ENCODE measurements at places on chromosomes 11 and 22. TPM values are rescaled to one million over a fixed set of nuclear protein-coding genes. Genes with fewer than 3 reads are reported as not detected.

GRCh38 chr11:20221566-20221965 lies 61.3 kb upstream of the DBX1 start:
- no peak for DNase-seq

- no peak for DNase-seq
These were observed 652.3 kb downstream of the ETS1 start for GRCh38 chr11:127935081-127935480.

GRCh38 chr22:27483095-27483785 lies 318.3 kb downstream of the MN1 start:
- DNase-seq: no peak

Gene RAG2
- not detected for total RNA-seq

Gene LRRC56
- 3.4 TPM for total RNA-seq

Gene C11orf24
- total RNA-seq: 50.5 TPM

DNA sequence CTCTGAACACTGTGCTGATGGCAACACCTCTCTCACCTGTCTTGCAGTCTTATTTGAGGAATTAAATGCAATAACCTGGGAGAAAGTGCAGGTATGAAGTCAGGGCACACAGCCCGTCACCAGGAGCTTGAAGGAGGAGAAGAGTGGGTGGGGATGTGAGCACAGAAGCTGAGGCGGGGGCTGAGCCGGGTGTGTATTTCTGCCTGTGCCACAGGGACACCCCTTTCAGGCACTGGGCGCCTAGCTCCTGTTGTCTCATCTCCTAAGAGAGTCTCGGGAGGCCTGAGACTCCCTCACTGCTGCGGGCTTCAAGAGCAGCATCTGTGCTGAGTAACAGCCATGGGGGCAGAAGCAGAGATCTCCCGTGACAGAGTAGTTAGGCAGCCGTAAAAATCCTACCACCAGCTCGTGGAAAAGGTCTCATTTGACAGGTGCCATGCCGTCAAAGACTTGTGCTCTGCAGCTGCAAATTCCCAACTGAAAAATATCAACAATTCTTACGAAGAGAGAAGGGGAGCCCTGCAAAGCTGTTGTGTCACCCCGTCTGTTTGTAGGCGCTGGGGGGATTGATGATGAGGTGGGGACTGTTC lies 26.8 kb downstream of the PARVB start:
- no peak for DNase-seq

Gene SLC35E4
- 3.7 TPM for total RNA-seq

GRCh38 chr11:1199751-1200610 lies 22.9 kb upstream of the MUC5B start:
- DNase-seq: peak; percentile 28

GRCh38 chr11:46105926-46106325 lies 15.3 kb downstream of the PHF21A start:
- no peak for DNase-seq

- no peak for DNase-seq
These were observed 111.7 kb downstream of the MYO18B start for GRCh38 chr22:25853501-25854284.

GRCh38 chr11:118151431-118151830 lies 1.2 kb downstream of the SCN4B start:
- DNase-seq: no peak

Gene B3GAT1
- total RNA-seq: 29.3 TPM

GRCh38 chr11:86460461-86461385 lies 86.0 kb downstream of the CCDC81 start:
- no peak for DNase-seq

DNA sequence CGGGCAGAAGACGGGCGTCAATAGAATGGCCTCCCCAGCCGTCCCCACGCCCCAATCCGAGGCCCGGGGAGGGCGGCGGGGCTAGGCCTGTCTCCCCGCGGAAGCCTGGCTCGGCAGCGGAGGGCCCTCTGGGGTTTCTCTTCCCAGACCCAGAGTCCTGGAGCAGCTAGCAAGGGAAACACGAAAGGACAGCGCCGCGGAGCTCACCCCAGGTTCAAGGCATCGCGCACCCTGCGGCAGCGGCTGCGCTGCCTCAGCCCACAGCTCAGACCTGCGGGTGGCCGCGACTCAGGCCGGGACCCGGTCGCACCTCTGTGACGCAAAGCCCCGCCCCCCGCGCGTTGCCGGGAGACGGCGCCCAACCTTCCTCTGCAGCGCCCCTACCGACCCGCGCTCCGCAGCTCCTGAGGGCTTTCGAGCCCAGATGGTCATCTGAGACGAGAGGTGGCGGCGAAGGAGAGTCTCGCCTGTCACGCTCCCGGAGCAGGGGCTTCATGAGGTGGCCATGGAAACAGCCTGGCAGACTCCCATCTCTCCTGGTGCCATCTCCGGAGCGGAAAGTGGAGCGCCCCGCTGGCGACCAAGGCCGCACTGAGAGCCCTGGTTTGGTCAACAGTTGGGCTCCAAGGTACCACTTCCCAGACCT lies at the start of gene RNF141:
TSS of gene RNF141 (minus strand) at position 273 of the 646 bp plus-strand sequence. CDS start 7,029 bp downstream, outside the sequence.
- DNase-seq: peak; percentile 97

Gene PMM1
- total RNA-seq: 18.4 TPM

DNA sequence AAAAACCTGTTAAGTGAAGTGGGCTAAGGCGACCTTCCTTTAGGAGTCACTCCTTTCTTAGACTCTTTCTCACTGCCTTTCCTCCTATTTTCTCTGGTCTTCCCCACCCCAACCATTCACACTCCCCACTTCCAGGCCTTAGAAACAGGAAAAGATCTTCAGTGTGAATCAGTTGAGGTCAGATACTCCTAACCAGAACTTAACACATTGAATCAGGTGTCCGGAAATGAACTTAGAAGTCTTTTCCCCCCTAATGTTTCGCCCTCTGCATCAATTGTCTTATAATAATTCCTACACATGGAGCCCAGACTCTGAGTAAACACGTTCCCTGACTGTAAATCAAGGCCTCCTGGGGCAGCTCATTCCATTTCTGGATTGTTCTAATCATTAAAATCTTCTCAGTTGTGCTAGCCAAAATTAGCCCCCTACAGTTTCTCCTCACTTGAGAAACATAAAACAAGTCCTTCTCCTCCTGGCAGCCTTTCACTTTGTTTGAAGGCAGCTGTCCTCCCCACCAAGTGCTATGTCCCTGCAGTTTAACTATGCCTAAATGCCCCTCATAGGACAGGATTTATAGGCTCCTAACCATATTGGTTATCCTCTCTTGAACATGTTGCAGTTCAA lies 32.7 kb upstream of the USP47 start:
- no peak for DNase-seq

DNA sequence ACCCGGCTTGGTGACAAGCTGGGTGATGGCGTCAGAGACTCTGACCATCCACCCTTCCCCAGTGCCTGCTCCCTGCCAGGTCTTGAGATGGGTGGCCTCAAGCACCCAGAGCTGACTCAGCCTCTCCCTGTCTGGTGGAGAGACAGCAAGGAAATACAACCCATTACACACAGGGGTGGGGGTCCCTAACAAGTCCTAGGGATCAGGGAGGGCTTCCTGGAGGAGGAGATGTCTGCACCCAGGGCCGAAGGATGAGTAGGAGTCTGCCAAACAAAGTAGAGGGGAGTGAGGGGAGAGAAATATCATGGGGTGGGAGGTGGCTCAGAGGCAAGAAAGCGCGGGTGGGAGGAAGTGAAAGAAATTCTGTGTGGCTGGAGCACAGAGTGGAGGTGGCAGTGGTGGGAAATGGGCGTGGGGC lies 6.8 kb downstream of the MAFF start:
- no peak for DNase-seq

DNA sequence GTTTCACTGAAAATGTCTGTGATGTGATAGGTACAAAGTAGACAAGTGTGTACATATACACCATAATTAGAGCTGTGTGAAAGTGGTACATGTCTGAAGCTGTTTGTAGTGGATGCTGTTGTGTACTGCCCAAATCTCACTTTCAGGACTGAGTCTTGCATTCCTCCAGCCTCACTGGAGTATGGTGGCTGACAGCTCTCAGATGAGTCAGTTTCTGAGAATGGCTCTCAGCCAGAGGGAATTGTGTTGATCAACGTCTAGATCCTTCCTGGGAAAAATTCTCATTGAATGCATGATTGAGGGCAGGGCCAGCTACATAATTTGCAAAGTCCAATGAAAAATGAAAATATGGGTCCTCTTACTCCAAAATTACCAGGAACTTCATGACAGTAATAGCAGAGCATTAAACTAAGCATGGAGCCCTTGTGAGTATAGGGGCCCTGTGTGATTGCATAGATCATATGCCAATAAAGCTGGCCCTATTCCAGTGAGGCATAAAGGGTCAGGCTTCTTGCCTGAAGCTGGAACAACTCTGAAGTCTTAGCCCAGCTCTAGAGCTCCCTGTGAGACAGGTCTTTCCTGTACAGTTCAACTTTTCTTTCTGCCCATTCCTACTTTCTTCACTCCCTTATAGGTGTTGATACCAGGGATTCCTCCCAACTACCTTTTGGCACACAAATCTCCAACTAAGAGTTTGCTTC lies 10.8 kb upstream of the CYP2R1 start:
- no peak for DNase-seq

DNA sequence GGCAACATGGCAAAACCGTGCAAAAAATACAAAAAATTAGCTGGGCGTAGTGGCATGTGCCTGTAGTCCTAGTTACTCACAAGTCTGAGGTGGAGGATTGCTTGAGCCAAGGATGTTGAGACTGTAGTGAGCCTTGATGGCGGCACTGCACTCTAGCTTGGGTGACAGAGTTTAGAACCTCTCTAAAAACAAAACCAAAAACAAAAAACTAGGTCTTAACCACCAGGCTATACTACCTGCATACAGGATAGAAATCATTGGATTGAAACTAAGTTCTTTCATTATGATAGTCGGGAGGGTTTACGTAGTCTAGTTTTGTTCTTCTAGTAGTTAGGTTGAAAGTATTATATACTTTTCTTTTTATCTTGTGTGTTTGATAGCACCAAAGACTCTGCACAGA lies 5.8 kb downstream of the RNF214 start:
- no peak for DNase-seq
